ENCODE measurements at places on chromosomes 7 and 10.

- DNase-seq = no peak
Observed at GRCh38 chr7:83956104-83956503, 238.5 kb downstream of the SEMA3A start.

GRCh38 chr7:24946467-24946866, 33.5 kb downstream of the OSBPL3 start:
- DNase-seq = no peak

- DNase-seq = no peak
Observed at GRCh38 chr10:24006741-24007140, 202.2 kb upstream of the KIAA1217 start.

DNA sequence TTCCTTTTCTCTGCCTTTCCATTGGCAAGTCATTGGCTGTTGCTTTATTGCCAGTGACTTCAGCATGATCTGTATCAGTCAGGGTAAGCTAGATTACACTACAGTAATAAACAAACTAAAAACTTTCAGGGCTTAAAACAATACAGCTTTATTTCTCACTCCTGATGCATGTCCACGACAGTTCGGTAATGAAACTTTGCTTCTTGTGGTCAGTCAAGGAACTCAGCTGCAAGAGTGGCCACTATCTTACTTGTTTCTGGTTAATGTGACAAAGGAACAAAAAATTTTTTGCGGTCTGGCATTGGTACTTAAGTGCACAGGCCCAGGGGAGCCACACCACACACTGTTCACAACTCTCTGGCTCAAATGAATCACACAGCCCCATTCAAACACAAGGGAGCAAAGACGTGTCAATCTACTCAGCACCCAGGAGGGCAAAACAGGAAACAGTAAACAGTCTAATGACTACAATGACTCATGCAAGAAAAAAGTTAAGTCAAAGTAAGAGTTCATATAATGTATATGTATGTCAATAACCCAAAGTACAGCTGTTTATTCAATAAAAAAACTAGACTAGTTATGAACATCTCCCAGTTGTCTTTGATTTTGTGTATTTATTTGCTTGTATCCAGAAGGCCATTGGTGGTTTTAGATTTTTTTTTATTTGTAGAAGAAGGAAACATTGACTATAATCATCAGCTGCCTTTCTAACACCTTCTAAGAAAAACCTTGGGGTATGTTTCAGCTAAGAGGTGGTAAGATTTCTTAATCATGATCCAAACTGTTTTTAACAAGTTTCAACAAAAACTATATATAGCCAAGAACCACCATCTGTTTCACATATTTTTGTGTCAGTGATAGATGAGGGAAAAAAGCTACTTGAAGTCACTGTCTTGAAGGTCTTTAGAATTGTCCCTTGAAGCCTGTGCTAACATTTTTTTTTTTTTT, 134.4 kb upstream of the FAM3C start:
- no peak for DNase-seq

- peak; percentile 44 for DNase-seq
Observed at GRCh38 chr10:73785721-73786511, 510 bp downstream of the ZSWIM8 start.

All from activated naive CD4-positive, alpha-beta T cell (primary cell).